Pancreas (tissue), 10 donors: ENCODE measurements at places on chromosomes 11 and 22. TPM values are rescaled to one million over a fixed set of nuclear protein-coding genes. Genes with fewer than 3 reads are reported as not detected.

- DNase-seq, result no peak
Observed at GRCh38 chr11:102794382-102794781, 3.6 kb downstream of the MMP1 start.

- no peak for DNase-seq
Observed at GRCh38 chr22:20575724-20576444, 68.5 kb downstream of the MED15 start.

Gene CD248
- 2.5 TPM for polyA plus RNA-seq

Gene CST6
- polyA plus RNA-seq, result not detected

DNA sequence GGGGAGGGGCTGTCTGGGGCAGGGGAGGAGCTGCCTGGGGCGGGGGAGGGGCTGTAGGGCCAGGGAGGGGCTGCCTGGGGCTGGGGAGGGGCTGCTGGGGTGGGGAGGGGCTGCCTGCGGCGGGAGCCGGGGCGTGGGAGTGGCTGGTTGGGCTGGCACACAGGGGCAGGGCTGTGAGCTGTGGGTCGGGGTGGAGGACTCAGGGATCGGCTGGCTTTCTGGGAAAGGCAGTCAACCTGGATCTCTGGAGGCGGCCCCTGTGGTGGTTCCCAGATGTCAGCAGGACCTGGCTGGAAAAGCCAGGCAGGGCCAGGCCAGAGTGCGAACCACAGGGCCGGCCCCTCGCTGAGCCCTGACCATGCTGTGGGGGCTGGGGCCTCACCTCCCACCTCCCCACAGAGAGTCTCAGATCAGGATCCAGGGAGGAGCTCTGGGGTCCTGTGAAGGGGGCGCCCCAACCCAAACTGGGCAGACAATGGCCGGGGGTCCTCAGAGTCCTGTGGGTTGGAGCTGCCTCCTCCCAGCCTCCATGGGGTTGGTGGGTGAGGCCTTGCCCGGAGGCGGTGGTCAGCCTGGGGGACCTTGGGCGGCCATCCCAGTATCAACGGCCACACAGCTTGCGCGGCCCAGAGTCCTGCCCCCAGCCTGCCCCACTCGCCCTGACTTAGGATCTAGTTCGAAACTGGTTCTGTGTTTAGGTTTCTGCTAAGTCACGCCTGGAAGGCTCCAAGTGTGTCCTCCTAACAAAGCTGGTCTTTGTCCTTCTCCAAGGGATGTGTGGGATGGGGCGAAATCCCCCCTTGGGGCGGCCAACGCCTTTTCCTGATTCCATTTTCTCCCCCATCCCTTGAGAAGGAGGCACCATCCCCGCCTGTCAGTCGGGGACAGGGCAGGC, 1.9 kb downstream of the MUC5B start:
- DNase-seq, result peak; percentile 54

DNA sequence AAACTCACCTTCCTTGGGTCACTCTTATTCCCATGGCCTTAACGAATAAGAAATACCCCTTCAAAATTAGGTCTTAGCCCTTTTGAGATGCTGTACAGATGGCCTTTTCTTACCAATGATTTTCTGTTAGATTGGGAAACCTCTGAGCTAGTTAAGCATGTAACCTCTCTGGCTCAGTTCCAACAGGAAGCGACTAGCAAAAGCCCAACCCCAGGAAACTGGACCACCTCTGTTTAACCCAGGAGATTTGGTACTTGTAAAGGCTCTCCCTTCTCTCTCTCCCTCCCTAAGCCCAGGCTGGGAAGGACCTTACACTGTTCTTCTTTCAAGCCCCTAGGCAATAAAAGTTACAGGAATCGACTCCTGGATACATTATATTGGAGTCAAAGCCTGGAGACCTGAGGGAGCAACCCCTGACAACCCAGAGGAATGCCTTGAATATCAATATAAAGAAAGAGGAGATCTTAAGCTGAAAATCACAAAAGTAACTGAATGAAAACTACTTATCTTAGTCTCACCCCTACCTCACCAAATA, 11.7 kb downstream of the APIP start:
- no peak for DNase-seq

- DNase-seq, result peak; percentile 64
Observed at GRCh38 chr22:38843201-38843656, 599 bp downstream of the NPTXR start.

- no peak for DNase-seq
Observed at GRCh38 chr11:67664696-67665540, 9.5 kb downstream of the ALDH3B2 start.

Gene MPPED2
- polyA plus RNA-seq, result 3.3 TPM

Gene RFPL3
- polyA plus RNA-seq, result 0.21 TPM

GRCh38 chr22:46297151-46297812, 612 bp downstream of the GTSE1 start:
- no peak for DNase-seq
